Activated naive CD4-positive, alpha-beta T cell treated with anti-CD3 and anti-CD28 coated beads, Interleukin-2, amount 50 U/mL, for 72 hours (primary cell): ENCODE measurements at places on chromosomes 12 and 14. TPM values are rescaled to one million over a fixed set of nuclear protein-coding genes. Genes with fewer than 3 reads are reported as not detected.
A peak's percentile ranks its signal among the peaks of the same experiment; 100 is the strongest.

DNA sequence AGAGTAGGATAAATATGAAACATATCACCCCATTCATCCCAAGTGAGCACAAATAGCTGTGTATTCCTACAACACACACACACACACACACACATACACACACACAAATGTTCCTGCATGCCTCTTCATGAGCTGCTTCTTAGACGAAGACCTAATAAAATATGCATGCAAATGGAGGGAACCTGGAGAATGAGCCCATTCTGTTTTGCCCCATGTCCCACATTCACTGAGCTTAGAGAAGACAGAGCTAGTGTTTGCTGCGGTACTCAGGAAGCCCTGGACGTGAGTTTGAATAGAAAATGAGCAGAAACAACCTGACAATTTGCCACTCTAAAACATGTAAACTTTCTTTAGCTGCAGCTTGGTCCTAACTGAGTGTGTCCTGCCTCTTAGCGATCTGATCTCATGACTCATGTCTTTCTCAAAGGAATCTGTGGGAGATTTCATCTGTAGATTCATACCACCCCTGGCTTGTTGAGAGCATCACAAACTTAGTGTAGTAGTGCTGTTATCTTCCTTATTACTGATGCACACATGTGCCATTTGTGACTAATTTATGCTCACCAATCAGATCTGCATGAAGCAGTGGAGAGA, 86.8 kb downstream of the ITPR2 start:
- no peak for DNase-seq

DNA sequence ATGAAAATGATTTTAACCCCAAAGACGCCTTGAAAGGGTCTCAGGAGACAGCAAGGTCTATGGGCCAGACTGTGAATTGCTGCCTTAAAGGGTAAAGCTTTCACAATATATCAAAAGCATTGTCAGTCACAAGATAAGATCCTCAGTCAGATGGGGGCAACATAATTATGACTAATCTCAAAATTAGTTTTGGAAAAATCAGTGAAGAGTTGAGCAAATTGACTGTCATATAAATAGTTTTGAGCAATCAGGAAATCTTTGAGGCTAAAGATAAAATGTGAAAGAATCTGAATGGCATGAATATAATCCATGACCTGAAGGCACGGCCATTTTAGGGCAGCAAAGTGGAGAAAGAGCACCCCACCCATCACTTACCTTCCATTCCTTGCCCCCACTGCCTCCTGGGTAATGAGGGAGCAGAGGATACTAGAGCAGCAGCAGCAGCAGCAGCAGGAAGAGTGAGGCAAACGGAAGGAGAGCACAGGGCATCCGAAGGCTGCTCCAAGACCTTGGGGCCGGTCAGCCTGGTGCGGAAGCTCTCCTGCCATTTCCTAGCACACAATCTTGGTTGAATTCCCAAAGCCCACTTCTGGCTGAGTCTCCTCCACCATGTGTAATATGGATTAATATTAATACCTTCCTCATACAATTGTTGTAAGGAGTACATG, 7.0 kb downstream of the STON2 start:
- DNase-seq, result no peak

- no peak for DNase-seq
Measured at GRCh38 chr14:48690349-48690748, 895.8 kb downstream of the RPS29 start.

- DNase-seq, result no peak
Measured at GRCh38 chr12:112759786-112760185, 31.8 kb upstream of the RPH3A start.

DNA sequence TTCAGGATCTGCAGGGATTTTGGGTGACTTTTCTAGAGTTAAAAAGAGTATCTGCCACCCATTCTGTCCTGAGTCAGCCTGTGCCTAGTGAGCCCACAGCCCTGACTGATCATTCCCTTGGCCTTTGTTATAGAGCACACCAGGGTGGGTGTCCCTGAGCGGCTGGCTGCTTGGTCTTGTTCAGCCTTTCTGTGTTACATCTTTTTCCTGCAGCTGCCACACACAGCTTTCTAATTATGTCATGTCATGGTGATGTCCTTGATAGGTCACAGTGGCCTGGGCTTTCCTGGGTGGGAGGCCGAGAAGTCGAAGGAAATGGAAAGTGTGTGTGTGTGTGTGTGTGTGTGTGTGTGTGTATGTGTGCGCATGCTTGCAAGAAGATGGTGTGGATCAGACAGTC, 293.2 kb upstream of the CRY1 start:
- no peak for DNase-seq

GRCh38 chr14:35909665-35910064, 83.5 kb downstream of the BRMS1L start:
- no peak for DNase-seq

DNA sequence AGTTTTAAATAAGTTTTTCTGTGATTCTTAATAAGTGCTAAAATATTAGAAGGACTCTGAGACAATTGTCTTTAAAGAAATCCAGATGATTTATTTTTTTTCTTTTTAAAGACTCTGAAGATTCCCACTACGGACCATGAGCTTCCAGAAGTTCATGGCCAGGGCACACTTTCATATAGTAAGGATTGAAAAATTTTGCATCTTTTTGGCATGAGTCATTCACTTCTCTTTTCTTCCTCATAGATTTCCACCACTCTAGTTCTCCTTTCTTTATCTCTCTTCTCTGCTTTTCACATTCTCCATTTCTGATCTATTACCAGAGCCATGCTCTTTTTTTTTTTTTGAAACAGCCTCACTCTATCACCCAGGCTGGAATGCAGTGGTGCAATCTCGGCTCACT, 385.8 kb downstream of the FLRT2 start:
- no peak for DNase-seq

DNA sequence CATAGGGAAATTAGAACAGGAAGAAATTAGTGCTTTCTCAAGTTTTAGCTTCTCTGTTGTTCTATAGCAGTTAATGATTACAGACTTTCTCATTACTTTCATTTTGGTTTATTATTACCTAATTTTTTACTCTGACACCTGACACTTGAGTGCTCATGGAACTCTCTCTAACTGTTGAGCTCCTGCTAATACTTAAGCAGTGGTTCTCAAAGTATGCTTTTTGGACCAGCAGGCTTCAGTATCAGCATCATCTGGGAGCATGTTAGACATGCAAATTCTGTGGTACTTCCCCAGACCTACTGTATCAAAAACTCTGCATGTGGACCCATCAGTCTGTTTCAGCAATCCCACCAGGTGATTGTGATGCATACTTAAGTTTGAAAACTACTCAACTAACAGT, 235.3 kb downstream of the CCDC91 start:
- no peak for DNase-seq

- DNase-seq, result no peak
Measured at GRCh38 chr12:119914666-119915065, 37.5 kb upstream of the CIT start.

DNA sequence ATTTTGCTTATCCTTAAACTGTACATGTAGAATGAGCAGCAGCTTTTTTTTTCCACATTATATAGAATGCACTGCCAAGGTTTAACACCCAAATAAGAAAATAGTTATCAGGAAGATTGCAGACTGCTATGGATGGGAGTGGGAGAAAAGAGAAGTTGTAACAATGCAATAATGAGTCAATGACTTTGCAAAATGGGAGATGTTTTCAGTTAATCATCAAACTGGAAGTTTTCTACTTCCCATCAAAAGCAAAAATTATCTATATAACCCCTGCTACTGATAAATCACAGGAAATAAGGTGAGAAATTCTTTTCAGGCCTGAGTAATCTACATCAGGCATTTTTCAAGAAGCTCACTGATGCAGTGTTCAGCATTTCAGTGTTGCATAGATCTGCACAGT, 309.1 kb downstream of the GXYLT1 start:
- DNase-seq, result no peak

- DNase-seq, result no peak
Measured at GRCh38 chr14:93912782-93913181, 14.4 kb upstream of the FAM181A start.

- no peak for DNase-seq
Measured at GRCh38 chr14:95398630-95399547, 79.2 kb upstream of the CLMN start.

- DNase-seq, result no peak
Measured at GRCh38 chr12:89370421-89370831, 18.1 kb upstream of the DUSP6 start.

GRCh38 chr12:61821381-61821780, 438.8 kb upstream of the USP15 start:
- DNase-seq, result no peak

GRCh38 chr14:38074754-38075153, 132.9 kb upstream of the SSTR1 start:
- no peak for DNase-seq

DNA sequence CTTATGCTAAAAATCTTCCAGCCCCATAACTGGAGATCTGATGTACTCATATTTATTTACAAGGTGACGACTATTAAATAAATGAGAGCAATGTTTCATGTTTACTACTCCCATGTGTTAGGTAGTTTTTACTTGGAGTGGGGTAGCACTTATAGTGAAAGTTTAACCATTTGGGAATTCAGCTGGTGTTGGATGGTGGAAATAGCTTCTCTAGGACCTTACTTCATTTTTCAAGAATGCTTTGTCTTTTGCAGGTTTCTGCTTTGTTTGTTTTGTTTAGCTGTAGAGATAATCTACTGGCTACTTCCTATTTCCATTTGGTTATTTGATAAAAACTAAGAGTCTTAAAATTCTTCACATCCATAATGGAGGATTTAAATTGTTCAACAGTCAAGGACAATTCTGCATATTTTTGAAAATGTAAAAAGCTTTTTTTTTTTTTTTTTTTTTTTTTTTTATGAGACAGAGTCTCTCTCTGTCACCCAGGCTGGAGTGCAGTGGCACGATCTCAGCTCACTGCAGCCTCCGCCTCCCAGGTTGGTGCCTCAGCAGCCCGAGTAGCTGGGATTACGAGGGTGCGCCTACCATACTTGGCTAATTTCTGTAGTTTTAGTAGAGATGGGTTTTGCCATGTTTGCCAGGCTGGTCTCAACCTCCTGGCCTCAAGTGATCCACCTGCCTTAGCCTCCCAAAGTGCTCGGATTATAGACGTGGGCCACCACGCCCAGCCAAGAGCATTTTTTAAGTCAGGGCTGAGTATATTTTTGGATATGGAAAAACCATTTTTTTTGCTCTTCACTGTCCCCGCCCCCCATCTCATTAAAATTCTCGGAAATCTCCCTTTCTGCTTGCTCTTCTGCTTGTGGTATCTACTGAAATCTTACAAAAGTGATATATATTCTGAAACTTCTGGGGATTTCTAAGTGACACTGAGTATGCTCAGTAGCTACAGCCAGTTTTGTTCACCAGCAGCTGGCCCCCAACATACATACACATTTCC, 1.4 kb upstream of the ABCD2 start:
- DNase-seq, result peak; percentile 45

DNA sequence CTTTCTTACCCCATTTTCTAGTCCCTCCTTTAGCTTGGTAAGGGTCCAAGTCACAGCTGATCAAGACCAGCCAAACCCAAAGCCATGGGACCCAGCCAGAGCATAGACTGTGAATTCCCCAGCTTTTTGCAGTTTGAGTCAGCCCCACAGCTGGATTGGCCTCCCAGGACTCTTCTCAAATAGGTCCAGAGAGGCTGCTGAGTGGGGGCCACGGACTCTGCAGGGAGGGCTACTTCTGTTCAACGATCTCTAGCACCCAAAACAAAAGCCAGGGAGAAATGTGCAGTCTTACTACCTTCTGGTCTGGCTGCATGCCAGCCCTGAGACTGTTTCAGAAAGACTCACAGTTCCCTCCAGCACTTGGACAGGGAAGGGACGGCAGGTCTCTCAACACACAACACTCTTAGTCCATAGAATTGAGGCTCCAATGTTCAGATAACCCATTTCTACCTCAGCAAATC, 1.6 kb downstream of the VDR start:
- DNase-seq, result no peak

- no peak for DNase-seq
Measured at GRCh38 chr14:53093206-53093605, 59.9 kb downstream of the DDHD1 start.

- no peak for DNase-seq
Measured at GRCh38 chr14:69260190-69260860, 367 bp downstream of the GALNT16 start.

DNA sequence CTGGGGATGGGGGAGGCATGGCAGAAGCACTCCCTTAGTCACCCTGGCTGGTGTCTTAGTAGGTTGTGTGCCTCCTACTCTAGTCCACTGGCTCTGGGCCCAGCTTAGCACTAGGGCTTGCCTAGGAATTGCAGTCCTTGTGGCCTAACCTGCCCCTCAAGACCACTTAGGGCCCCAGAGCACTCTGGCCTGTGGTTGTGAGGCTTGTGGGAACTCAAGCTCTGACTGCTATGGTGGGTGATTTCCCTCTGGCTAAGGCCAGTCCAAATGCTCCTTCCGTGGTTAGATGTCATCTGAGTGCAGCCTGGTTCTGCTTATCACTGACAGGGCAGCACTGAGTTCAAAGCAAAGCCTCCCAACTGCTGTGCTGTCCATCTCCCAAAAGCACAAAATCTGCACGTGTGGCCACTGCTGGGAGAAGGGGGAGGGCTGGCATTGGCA, 20.2 kb downstream of the FGD4 start:
- no peak for DNase-seq

DNA sequence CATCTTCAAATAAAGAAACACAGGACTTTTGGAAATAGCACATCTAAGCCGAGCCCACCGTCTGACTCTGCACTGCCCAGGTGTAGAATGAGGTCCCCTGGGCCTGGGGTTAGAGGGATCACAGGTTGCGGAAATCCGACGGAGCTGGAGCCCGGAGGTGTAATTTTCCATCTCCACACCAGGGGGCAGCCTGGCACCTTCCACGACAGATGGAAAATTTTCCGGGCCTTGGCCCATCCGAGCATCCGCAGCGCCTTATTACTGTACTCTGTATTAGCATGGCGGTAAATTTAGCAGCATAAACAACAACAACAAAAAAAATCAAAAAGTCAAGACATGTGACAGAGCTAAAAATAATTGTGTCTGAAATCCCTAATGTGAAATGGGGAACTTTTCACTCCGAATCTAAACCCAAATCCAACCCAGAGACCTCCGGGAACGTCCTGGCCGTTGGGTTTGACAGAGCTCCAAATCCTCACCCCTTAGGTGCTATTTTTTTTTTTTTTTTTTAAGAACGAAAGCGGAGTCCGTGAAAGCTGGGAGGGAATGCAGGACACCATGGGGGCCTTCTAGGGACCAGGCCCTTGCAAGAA, 93.9 kb downstream of the KSR2 start:
- peak; percentile 62 for DNase-seq

GRCh38 chr14:104283197-104284106, 145.1 kb downstream of the KIF26A start:
- peak; percentile 44 for DNase-seq

- no peak for DNase-seq
Measured at GRCh38 chr12:10115311-10115710, 14.7 kb downstream of the CLEC7A start.

- DNase-seq, result no peak
Measured at GRCh38 chr14:78070344-78070743, 99.8 kb upstream of the NRXN3 start.

ZDHHC22 gene
- not detected for total RNA-seq

SNW1 gene
- 142 TPM for total RNA-seq

DNAJC22 gene
- 0.06 TPM for total RNA-seq

CRIP1 gene
- 200 TPM for total RNA-seq

PRKD1 gene
- not detected for total RNA-seq

LMO3 gene
- total RNA-seq, result not detected

PRICKLE1 gene
- not detected for total RNA-seq

LRRK2 gene
- not detected for total RNA-seq

DIO2 gene
- 0.21 TPM for total RNA-seq

B4GALNT1 gene
- total RNA-seq, result 2.6 TPM

RTL1 gene
- not detected for total RNA-seq

TEX22 gene
- 2.0 TPM for total RNA-seq

RIPK3 gene
- 11.8 TPM for total RNA-seq

DBX2 gene
- total RNA-seq, result not detected

KLHL33 gene
- 0.09 TPM for total RNA-seq

GTF2A1 gene
- 38.7 TPM for total RNA-seq

DAD1 gene
- total RNA-seq, result 240 TPM

HNRNPA1 gene
- total RNA-seq, result 1,446 TPM
